T-helper 2 cell (primary cell): ENCODE measurements at places on chromosomes 13 and 19.

DNA sequence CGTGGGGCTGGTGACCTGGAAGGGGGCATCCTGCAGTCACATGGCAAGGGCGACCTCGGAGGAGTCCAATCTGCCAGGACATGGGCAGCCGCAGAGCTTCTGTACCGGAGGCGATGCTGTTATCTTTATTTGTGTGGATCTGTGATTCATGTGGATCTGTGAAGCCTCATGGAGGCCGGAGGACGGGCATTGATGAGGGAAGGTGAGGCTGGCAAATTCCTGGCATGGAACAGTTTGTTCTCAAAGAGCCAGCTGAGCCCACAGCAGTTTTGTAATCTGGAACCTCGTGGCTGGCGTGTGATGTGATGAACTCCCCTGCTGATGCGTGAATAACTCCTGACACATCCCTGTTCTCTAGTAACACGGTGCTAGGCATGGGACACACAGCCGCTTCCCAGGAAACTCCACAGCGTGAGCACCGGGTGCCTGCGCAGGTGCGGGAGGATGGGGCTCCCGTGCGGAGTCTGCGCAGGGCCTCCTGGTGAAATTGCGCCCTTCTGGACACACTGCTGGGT, 40.4 kb downstream of the ATP11A start:
- no peak for DNase-seq

- DNase-seq = no peak
These were observed 5.3 kb downstream of the VWA8 start for GRCh38 chr13:41955605-41956004.

DNA sequence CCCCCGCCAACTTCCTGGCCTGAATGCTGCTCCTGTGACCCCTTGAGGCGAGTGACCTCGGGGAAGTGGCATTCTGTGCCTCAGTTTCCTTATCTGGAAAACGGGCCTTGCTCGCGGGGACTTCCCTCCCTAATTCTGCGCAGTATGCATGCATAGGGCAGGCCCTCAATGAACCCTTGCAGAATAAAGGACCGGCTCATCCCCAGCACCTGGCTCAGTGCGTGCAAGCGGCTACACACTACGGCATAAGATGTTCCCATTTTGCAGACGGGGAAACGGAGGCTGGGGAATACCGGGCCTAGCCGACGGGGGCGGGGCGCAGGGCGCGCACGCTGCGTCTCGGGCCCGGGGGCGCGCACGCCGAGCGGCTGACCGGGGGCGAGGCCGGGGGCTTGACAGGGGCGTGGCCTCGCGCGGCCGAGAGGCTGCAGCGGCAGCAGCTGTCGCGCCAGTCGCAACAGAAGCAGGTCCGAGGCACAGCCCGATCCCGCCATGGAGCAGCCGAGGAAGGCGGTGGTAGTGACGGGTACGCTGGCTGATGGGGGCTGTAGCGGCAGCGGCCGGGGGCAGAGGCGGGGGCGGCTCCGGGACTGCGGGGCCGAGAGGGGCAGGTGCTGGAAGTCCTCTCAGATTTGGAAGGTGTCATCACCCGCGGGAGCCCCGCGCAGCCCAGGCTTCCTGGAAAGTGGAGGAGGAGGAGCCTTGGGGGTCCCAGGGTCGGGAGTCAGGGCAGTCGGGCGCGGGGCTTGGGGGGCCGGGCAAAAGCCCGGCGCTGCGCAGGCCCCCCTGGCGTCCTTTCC, at the start of gene PGPEP1:
Gene PGPEP1, plus strand, starts transcription at position 409 of the 800 bp plus-strand sequence. Its CDS starts 84 bp downstream, at position 493.
- DNase-seq = peak; percentile 34

GRCh38 chr13:44249431-44249836, 124.2 kb upstream of the SERP2 start:
- no peak for DNase-seq

- no peak for DNase-seq
These were observed 4.5 kb downstream of the COL5A3 start for GRCh38 chr19:10005632-10006334.

DNA sequence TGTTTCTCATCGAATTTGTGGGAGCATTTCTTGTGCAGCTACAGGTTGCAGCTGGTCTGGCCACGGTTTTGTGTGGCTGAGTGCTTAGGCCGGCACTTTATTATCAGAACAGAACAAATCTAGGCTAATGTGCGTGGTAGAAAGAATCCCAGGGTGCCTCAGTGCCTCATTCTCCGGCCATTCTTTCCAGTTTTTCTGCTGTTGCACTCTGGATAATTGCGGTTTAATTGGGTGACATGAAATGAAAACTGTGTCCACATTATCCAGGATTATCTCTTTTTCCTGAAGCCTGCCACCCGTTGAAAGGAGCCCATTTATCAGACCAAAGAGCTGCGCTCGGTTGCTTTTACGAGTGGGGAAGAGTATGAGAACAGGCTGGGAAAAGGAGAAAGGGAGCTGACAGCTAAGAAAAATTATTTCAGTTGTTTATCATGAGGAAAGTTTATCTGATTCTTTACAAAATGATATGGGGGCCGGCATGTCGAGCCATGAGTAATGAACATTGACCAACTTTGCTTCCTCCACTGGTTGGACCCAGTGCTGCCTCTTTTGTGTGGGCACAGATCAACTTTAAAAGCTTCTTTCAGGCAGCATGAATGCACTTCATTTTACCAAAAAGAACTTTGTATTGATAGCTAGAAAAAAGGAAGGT, 117.0 kb upstream of the SOX21 start:
- no peak for DNase-seq

DNA sequence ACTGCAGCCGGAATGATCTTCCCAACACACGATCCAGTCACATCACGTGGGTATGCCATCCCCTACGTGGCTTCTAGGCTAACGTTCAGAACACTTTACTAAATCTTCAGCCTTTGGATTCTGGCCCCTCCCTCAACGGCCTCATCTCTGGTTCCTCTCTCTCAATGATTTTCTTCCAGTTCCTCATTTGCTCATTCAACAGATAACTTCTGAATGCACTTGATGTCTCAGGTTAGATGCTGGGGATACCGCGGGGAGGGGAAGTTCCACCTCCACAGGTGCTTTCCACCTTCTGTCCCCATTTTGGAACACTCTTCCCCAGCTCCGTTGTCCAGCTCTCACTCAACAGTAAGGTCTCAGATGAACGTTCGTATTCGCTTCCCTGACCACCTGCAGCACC, 66.1 kb downstream of the ATP7B start:
- no peak for DNase-seq

DNA sequence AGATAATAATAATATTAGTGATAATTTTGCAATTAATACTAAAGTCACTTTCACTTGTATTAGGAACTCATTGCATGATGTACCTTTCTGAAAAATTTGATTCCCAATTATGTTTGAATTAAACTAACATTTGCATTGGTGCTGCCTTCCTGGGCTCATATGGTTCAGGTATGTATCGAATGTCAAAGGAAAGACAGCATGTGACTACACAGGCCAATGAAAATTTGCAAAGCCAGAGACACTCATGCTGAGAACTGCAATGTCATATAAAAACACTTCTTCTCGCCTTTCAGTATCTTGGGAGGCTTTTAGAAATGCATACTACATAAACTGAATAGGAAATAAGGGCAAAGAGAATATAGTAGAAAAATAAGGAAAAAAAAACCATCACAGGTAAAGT, 44.3 kb downstream of the RAP2A start:
- DNase-seq = no peak

DNA sequence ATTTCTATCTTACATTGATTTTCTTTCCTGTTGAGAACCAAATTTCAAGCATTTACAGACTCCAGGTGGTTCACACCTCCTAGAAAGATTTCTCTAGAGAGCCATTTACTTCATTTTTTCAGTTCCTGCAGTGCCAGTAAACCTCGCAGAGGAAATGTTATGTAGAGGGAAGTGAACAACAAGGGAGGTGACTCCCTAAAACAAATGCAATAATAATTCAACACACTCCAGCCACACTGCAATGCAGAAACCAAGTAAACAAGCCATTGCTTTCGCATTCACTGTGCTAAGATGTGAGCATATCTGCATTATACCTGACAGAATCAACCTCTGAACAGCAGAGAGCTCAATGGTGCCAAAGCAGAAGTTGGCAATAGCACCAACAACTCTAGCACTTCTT, 215.1 kb downstream of the RBM26 start:
- DNase-seq = no peak

GRCh38 chr19:3608750-3609322, 2.2 kb upstream of the TBXA2R start:
- DNase-seq = no peak

- DNase-seq = no peak
These were observed 1.3 kb upstream of the DNAJC15 start for GRCh38 chr13:43021926-43022670.

DNA sequence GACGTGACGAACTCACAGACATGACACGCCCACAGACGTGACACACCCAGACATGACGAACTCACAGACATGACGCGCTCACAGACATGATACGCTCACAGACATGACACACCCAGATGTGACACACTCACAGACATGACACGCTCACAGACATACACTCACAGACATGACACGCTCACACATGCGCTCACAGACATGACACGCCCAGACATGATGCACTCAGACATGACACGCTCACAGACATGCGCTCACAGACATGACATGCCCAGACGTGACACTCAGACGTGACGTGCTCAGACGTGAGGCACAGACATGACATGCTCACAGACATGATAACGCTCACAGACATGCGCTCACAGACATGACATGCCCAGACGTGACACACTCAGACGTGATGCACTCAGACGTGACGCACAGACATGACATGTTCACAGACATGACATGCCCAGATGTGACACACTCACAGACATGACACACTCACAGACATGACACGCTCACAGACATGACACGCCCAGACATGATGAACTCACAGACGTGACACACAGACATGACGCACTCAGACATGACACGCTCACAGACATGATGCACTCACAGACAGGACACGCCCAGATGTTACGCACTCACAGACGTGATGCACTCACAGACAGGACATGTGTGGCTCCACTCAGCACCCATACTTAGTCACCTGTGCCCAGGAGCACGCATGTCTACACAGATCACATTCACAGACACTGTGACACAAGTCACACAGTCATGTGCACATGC, 8.1 kb downstream of the ERFL start:
- DNase-seq = no peak

GRCh38 chr13:100535426-100536135, 53.0 kb downstream of the GGACT start:
- DNase-seq = no peak

DNA sequence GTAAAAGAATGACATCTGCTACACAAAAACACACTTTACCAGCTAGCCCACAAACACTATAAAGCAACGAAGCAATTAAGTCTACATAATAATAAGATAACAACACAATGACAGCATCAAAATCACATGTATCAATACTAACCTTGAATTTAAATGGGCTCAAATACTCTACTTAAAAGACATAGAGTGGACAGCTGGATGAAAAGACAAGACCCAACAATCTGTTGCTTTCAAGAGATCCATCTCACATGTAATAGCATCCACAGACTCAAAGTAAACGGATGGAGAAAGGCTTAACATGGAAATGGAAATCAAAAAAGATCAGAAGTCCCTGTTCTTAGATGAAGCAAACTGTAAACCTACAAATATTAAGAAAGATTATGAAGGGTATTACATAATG, 2175.9 kb downstream of the PCDH9 start:
- no peak for DNase-seq

DNA sequence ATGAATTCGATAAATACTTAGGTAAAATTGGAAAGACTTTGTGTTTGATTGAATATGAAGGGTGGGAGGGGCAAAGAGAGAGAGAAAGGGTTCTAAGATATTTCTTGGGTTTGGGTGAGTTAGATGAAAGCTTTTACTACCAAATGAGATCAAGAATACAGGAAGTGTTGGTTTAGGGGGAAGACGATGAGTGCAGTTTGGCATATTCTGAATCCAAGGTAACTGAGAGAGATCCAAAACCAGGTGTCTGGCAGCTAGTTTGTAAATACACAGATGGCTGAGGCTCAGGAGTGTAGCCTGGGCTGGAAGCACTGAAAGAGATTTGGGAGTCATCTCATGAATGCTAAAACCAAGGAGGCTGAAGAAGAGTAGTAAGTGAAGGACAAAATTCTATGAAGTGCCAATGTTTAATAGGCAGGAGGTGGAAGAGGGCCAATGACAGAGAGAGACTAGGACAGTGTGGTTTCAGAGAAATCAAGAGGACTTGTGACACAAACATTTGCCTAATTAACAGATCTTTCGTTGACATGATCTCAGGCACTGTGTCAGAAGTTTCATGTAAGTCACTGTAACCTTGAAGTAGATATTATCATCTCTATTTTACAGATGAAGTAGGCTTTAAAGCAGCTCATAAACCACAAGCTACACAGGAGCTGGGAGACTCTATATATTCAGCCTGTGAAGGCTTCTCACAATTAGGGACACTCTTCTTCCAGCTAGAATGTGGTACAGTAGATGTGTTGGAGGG, 70.2 kb upstream of the ZDHHC20 start:
- no peak for DNase-seq

- no peak for DNase-seq
These were observed 74.9 kb downstream of the ALOX5AP start for GRCh38 chr13:30810261-30810701.

- no peak for DNase-seq
These were observed 147.3 kb upstream of the GPC6 start for GRCh38 chr13:93079294-93079693.
